Dorsolateral prefrontal cortex (tissue), 122 donors: ENCODE measurements at places on chromosomes 11 and 22. TPM values are rescaled to one million over a fixed set of nuclear protein-coding genes. Genes with fewer than 3 reads are reported as not detected.

Gene RAD9A
- 41.6 TPM for total RNA-seq

Gene CLCF1
- total RNA-seq = not detected

Gene CLMP
- total RNA-seq = 4.3 TPM

Gene APOA1
- total RNA-seq = 0.80 TPM

Gene TRIM49
- total RNA-seq = not detected

Gene MYH9
- total RNA-seq = 172 TPM

Gene NNMT
- total RNA-seq = 2.4 TPM

Gene OR8D1
- total RNA-seq = not detected
